ENCODE measurements at places on chromosomes 3 and 15. TPM values are rescaled to one million over a fixed set of nuclear protein-coding genes. Genes with fewer than 3 reads are reported as not detected.

The LEKR1 gene
- not detected for polyA plus RNA-seq

The CHRNA7 gene
- polyA plus RNA-seq = not detected

The CCDC13 gene
- not detected for polyA plus RNA-seq

The CYP1A1 gene
- not detected for polyA plus RNA-seq

The DTX3L gene
- 38.3 TPM for polyA plus RNA-seq

The SCN11A gene
- polyA plus RNA-seq = not detected

The PTH1R gene
- not detected for polyA plus RNA-seq

The DZIP1L gene
- polyA plus RNA-seq = not detected

GRCh38 chr3:129549805-129550204, 6.8 kb downstream of the H1-8 start:
- no peaks in the 10 kb centered on the region for H3K36me3 ChIP-seq
- H3K4me1 ChIP-seq = peaks cover 22% of the 10 kb centered on the region
- peaks cover 8% of the 10 kb centered on the region for H3K27me3 ChIP-seq
- H3K27ac ChIP-seq = no peak overlapping the region
- no peak for DNase-seq
- no peak overlapping the region for H3K4me3 ChIP-seq

- H3K4me3 ChIP-seq = no peak overlapping the region
- DNase-seq = no peak
- H3K36me3 ChIP-seq = no peaks in the 10 kb centered on the region
- peaks cover 26% of the 10 kb centered on the region for H3K4me1 ChIP-seq
- H3K27me3 ChIP-seq = no peaks in the 10 kb centered on the region
These were observed 137.7 kb downstream of the IGF1R start for GRCh38 chr15:98785807-98786621.

- no peak overlapping the region for H3K27ac ChIP-seq
- no peak for DNase-seq
- H3K27me3 ChIP-seq = peaks cover 3% of the 10 kb centered on the region
These were observed 87.0 kb upstream of the KCNAB1 start for GRCh38 chr3:156033428-156033827.

DNA sequence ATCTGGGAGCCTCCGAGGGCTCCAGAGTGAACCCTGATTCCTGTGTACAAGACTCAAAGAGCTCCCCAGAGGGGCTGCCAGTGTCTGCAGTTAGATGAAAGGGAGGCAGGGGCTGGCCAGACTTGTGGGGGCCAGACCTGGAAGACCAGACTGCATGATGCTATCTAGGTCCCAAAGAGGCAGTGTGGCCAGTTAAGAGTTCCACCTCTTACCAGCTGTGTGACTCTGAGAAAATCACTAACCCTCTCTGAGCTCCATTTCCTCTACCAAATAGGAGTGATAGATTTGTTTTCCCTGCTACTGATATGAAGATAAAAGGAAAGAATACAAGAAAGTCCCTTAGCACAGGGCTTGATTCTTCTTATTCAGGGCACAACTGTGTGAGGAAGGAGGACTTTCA, 29.0 kb downstream of the ACSBG1 start:
- H3K27me3 ChIP-seq = peaks cover 2% of the 10 kb centered on the region
- no peak overlapping the region for H3K27ac ChIP-seq
- DNase-seq = no peak
- no peak overlapping the region for H3K4me3 ChIP-seq
- H3K4me1 ChIP-seq = no peaks in the 10 kb centered on the region

- no peaks in the 10 kb centered on the region for H3K36me3 ChIP-seq
- H3K4me1 ChIP-seq = peaks cover 27% of the 10 kb centered on the region
- H3K4me3 ChIP-seq = peak overlapping the region; percentile 60
- H3K27me3 ChIP-seq = peaks cover 26% of the 10 kb centered on the region
These were observed 1.3 kb upstream of the DENND6A start for GRCh38 chr3:57694146-57694545.

DNA sequence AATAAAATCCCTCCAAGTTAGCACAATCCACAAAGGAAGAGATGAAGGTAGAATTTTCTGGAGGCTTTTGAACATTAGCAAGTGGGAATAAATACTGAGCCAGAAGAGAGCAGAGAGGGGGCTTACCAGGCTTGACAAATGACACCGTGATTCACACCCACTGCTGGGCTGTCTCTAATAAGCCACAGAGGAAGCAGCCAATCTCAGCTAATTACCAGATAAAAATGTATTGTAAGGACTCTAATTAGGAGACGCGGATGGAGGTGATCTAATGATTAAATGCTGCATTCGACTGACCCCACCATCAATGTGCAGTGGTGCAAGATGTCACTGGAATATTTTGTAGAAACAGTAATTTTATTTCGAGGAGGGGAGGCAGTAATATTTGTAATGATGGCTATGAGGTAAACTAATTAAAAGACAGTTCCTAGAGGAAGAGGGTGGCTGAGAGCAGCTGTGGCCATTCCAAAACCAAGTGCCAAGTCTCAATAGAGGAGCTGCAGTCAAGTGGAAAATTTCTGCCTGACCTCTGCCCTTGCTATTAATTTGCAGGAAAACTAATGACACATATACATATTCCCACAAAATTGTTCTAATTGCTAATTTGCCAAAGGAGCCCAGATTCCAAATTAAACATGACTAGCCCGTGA, 602.2 kb downstream of the FOXP1 start:
- H3K4me3 ChIP-seq = no peak overlapping the region
- peaks cover 14% of the 10 kb centered on the region for H3K36me3 ChIP-seq
- peak overlapping the region; percentile 74 for H3K27ac ChIP-seq

GRCh38 chr15:67520321-67521028, 456 bp upstream of the C15orf61 start:
- H3K27ac ChIP-seq = peak overlapping the region; percentile 94
- peaks cover 8% of the 10 kb centered on the region for H3K27me3 ChIP-seq
- peaks cover 11% of the 10 kb centered on the region for H3K36me3 ChIP-seq
- H3K4me1 ChIP-seq = peaks cover 26% of the 10 kb centered on the region
- H3K4me3 ChIP-seq = peak overlapping the region; percentile 89

DNA sequence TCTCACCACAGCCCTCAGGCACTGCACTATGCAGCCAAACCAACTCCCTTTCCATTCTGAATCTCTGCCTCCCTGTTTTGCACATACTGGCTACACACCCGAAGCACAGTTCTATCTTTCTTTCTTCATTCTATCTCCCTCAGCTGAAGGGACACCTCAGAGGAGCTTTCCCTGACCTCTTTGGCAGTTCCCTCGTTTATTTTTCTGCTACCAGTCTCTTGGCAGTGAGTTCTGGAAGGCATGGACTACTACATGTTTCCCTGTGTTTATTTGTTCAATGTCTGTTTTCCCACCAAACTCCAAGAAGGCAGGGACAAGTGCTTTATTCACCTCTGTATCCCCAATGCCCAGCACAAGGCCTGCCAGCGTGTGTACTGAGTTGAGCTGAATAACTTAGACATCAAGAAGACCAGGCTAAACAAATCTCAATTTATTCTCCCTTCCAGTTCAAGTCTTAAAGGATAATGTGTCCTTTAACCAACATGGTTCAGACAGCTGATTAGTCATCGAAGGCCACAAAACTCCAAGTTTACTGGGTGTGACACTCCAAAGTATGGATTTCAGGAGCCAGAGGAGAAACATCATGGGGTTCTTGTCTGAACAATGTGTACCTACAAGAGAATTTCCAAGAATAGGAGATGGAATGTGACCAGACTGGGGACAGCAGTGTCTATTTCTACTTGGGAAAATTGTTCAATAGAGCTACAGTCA, 260.1 kb upstream of the CTNNB1 start:
- no peak overlapping the region for H3K4me3 ChIP-seq
- H3K4me1 ChIP-seq = no peaks in the 10 kb centered on the region
- H3K27me3 ChIP-seq = no peaks in the 10 kb centered on the region
- DNase-seq = no peak
- H3K27ac ChIP-seq = no peak overlapping the region

DNA sequence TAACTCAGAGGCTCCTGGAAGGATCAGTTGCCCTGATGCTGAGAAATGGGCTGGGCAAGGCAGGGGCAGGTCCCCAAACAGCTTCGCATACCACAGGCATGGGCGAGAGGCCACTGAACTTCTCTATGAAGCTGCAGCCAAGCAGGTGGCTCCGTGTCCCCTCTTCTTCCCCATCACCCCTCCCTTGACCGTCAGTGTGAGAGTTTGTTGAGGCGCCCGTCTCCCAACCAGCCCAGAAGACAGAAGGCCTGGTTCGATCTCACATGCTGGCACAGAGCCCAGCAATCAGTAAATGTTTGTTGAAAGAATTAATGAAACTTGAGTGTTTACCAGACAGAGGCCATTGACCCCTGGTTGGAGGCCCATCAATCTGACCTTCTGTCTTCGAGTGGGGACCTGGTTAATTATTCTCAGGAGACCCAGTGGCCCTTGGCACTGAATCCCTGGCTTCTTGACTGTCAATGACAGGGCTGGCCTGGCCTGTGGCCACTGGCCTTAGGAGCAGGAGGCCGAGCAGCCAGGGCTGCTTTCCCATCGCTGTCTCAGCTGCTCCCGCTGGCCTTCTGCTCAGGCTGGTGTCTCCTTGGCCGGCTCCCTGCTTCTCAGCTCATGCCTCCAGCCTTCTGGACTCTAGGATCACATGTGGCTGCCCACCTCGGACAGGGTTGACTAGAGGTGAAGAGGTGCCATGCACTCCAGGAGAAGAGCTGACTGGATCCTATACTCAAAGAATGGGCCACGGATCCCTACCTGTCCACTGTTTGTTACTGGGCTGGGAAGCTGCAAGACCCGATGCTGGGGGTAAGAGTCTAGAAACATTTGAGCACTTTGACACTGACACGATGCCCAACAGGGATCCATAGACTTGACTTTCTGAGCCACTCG, 113.4 kb downstream of the ASB7 start:
- H3K27me3 ChIP-seq = peaks cover 4% of the 10 kb centered on the region
- no peak for DNase-seq
- no peak overlapping the region for H3K4me3 ChIP-seq
- H3K36me3 ChIP-seq = no peaks in the 10 kb centered on the region
- H3K27ac ChIP-seq = no peak overlapping the region
- no peaks in the 10 kb centered on the region for H3K4me1 ChIP-seq

DNA sequence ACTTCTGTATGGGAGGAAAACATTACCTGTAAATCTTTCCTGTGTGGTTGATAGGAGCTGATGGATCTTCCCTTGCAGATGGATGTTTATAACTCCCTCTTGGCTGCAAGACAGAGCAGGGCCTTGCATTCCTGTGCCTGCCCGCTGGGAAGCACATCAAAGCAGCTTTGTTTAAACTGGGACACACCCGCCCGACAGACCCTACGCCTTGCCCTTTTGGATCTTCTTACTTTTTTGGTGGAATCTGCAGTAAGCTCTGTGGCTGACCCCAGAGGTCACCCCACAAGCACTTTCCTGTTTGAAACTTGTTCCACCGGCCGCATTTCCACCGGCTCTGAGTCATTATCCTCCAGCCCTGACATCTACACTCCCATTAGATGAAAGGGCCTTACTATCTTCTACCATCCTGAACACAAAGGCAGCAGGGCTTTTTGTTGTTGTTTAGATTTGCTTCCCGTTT, 244.1 kb upstream of the STT3B start:
- H3K4me3 ChIP-seq = no peak overlapping the region
- H3K4me1 ChIP-seq = no peaks in the 10 kb centered on the region
- no peak for DNase-seq
- no peaks in the 10 kb centered on the region for H3K36me3 ChIP-seq
- no peaks in the 10 kb centered on the region for H3K27me3 ChIP-seq

DNA sequence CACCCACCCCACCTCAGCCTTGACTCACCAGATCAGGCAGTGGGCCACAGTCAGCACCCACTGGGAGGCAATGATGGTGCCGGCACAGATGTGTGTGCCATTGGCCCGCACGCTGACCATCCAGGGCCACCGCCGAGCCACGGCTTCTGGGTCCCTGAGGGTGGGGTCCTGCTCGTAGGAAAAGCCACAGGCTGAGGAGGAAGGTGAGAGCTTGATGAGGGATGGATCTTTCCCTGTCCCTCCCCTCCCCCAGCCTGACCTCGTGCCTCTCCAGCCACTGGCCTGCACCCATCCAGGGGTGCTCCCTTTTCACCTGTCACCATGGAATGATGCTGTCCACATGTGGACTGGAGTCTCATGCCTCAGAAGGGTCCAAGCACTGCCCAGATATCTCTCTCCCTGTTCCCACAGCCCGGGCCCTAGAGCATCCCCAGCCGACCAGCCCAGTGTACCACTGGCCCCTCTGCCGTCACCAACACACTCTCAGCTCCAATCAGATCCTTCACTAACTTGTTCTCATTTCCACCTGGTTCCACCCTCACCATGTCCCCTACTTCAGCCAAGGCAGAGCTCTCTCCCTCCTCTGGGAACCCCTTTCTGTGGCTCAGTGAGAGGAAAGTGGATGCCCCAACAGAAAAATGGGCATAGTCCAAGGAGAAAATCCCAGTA, 2.0 kb downstream of the PRSS50 start:
- peaks cover 9% of the 10 kb centered on the region for H3K27me3 ChIP-seq
- H3K4me3 ChIP-seq = no peak overlapping the region
- no peaks in the 10 kb centered on the region for H3K36me3 ChIP-seq
- H3K27ac ChIP-seq = no peak overlapping the region
- DNase-seq = no peak

- no peak for DNase-seq
- no peak overlapping the region for H3K4me3 ChIP-seq
- no peaks in the 10 kb centered on the region for H3K36me3 ChIP-seq
- no peak overlapping the region for H3K27ac ChIP-seq
- no peaks in the 10 kb centered on the region for H3K4me1 ChIP-seq
- no peaks in the 10 kb centered on the region for H3K27me3 ChIP-seq
These were observed 18.6 kb downstream of the RNU5B-1 start for GRCh38 chr15:65323071-65323511.

- no peaks in the 10 kb centered on the region for H3K4me1 ChIP-seq
- no peak overlapping the region for H3K4me3 ChIP-seq
- H3K27ac ChIP-seq = no peak overlapping the region
These were observed 155.8 kb upstream of the LRIG1 start for GRCh38 chr3:66656609-66657008.

DNA sequence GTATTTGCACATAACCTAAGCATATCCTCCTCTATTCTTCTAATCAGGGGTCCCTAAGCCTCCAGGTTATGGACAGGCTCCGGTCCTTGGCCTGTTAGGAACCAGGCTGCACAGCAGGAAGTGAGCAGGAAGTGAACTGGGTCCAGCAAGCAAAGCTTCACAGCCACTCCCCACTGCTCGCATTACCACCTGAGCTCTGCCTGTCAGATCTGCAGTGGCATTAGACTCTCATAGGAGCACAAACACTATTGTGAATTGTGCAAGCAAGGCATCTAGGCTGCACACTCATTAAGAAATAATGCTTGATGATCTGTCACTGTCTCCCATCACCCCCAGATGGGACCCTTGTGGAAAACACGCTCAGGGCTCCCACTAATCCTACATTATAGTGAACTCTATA, 9.8 kb downstream of the MSL2 start:
- peaks cover 2% of the 10 kb centered on the region for H3K27me3 ChIP-seq
- DNase-seq = no peak
- peak overlapping the region; percentile 66 for H3K4me3 ChIP-seq

GRCh38 chr3:70042641-70043040, 43.1 kb downstream of the SAMMSON start:
- no peaks in the 10 kb centered on the region for H3K4me1 ChIP-seq
- no peaks in the 10 kb centered on the region for H3K36me3 ChIP-seq
- no peak overlapping the region for H3K4me3 ChIP-seq
- H3K27me3 ChIP-seq = no peaks in the 10 kb centered on the region
- DNase-seq = no peak

- no peak overlapping the region for H3K4me3 ChIP-seq
- H3K27me3 ChIP-seq = peaks cover 15% of the 10 kb centered on the region
- H3K4me1 ChIP-seq = peaks cover 13% of the 10 kb centered on the region
- DNase-seq = no peak
- no peak overlapping the region for H3K27ac ChIP-seq
- H3K36me3 ChIP-seq = no peaks in the 10 kb centered on the region
These were observed 475 bp downstream of the SPSB4 start for GRCh38 chr3:141051443-141052200.

Measured in immature natural killer cell (primary cell).